Stimulated activated CD4-positive, alpha-beta T cell treated with anti-CD3 and anti-CD28 coated beads, Interleukin-1b, Interleukin-23, amount 100 ng/mL, for 4 hours (primary cell): ENCODE measurements at places on chromosomes 16 and 17.

DNA sequence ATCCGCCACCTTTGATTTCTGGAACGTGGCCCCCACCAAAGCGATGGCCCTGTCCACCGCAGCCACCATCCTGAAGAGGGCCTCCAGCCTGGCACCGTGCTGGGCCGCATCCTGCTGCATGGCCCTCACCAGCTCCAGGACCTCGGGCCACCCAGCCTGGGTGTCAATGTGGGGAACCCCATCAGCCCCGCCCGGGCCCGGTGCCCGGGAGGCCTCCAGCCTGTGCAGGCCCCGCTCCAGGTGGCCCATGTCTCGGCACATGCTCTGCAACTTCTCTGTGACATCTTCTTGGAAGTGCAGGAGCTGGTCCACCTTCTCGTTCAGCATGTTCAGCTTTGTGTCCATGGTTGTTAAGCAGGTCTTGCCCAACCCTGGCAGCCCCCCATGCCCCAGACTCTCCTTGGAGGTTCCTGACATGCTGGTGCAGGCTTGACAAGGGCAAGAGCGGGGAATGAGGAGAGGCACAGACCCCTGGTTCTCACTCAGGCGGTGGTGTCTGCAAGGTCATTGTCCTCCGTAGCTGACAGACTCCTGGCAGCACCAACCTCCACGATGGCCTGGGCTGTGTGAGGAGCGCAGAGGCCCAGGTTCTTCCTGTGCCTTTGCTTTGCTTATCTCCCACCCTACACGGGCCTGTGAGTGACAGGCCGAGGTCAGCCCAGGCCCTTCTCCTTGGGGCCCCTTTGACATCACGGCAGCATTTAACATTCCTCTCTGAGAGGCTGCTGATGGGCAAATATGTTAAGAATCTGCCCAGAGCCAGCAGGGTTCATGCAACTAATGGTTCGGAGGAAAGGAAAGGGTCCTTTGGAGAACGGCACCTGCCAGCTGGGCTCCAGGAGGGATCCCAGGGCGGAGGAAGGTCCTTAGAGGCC is at the start of gene MYLK3:
Gene MYLK3 (minus strand): TSS at position 568 of the 875 bp plus-strand sequence. CDS start 151 bp downstream, at position 417.
- no peak for DNase-seq

DNA sequence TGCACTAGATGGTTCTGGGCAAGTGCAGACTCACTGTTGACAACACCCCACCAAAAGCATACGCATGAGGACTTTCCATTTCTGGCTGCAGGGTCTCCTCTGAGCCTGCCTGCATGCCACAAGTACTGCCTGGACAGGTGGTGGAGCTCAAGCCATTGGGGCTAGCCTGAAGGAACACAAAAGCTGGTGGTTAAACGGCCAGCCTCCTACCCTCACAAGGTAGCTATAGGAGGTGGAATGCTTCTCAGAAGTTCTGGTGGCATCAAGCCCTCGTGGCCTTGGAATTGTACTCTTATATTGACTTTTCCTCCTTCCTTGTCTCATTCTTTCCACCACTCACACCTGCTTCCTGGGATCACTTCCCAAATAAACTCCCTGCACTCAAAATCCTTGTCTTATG is 56.6 kb upstream of the BCAR1 start:
- DNase-seq = no peak

GRCh38 chr16:12000032-12000431 is 23.5 kb downstream of the SNX29 start:
- no peak for DNase-seq

GRCh38 chr17:3683054-3683511 is 12.9 kb downstream of the P2RX5 start:
- peak; percentile 41 for DNase-seq
